ENCODE measurements at places on chromosomes 7 and 10.

DNA sequence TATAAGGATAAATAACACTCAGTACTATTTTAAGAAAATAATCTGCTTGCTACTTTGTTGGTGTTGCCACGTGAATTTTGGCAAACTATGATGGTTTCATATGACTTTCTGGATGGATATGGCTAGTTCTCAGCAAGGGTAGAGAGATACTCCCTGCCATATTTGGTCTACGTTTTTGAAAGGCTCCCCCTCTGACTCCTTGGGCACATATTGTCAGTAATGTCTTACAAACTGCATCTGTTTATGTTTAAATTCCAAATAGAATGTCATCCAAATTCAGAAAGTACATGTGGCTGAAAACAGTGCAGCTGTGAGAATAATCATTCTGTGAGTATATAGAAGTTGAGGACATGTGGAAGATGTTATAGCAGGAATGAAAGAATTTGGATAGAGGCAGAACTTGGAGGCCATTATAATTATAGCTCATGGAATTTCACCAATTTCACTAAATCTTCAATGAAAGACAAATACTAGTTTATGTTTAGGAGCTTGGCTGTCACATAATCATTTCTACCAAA, 107.8 kb downstream of the SRI start:
- DNase-seq = no peak

DNA sequence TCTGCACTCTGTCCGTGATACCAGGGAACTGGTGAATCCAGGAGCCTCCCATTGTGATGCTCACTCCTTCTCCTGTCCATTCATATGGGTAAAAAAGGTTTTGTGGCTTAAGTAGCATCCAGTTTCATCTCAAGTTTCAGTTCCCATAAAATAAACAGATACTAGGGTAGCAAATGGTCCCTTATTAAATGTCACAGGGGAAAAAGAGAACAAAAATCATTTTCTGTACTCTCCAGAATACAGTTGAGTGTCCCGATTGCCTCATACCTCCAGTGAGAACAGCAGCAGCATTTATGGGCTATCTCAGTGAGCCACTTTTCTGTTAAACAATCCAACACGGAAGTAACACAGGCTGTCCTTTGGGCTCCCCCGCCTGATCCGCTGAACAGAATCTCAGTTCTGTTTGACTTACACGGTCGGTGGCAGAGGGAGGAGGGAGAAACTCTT, 179.6 kb downstream of the CELF2 start:
- DNase-seq = no peak

GRCh38 chr10:3931224-3931623, 146.2 kb upstream of the KLF6 start:
- DNase-seq = no peak

DNA sequence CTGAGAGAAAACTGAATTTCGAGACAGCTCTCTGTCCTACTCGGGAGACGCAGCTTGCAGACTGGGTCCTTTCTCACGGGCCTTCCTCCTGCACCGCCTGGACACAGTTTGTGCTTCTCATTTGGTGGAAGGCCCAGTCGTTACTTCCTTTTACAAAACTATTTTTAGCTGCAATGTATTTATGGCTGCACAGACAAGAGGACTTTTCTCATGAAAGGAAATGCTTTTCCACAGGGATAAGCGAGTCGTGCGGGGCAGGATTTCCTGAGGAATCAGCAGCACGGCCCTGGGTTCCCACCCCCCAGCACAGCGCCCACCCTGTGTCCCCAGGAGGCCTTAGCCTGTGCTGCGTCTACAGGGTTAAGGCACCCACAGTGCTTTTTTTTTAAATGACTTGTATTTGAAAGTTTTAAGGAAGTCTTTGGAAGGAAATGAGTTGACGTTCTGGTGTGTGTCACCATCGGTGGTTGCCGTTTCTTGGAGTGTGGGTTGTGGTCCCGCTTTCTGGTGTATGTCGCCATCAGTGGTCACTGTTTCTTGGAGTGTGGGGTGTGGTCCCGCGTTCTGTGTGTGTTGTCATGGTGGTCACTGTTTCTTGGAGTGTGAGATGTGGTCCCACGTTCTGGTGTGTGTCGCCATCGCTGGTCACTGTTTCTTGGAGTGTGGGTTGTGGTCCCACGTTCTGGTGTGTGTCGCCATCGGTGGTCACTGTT, 50.9 kb downstream of the INPP5A start:
- no peak for DNase-seq

- DNase-seq = no peak
These were observed 31.3 kb downstream of the ANXA8 start for GRCh38 chr10:47452495-47453140.

DNA sequence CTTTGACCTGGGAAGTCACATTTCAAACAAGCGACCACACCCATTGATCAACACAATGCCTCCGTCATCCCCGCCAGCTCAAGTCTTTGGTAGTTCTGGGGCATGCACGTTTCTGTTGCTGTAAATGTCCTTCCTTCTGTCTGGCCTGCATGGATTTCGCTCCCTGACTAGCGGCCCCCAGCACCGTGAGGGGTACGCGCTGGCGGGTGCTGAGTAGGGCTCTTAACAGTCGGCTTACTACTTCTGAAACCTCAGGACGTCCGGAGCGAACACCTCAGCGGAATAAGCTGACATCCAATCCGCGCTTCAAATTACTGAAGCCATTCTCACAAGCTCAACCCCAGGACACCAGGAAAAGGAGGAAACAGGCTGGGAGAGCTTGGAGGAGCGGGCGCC, 505 bp downstream of the NUDCD3 start:
- DNase-seq = no peak

GRCh38 chr7:99143853-99144672, at the start of gene SMURF1:
SMURF1 (minus strand) TSS chr7:99144108; CDS start chr7:99143780, 328 bp downstream.
- DNase-seq = peak; percentile 56

All from NCI-H460 (cell line).